ENCODE measurements at places on chromosomes 4 and X.

GRCh38 chrX:50787099-50787498 lies 26.9 kb downstream of the SHROOM4 start:
- no peak for DNase-seq

DNA sequence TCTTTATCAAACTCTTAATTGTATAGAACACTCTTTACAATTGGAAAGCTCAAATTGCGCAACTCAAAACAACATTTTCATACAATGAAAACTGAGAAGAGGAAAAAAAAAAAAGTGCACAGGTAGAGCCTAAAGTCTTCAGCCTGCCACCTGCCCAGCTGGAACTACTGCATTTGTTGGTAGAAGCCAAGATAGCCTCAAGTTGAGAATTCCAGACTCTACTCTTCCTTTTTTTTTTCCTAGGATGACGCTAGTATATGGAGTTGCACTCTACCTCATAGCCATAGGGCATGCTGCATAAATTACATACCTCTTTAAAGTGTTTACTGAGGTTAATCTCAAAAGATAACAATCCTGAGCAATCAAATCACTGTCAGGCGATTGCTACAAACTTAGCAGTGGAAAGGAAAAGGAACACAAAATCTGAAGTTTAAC lies 13.6 kb downstream of the ABCG2 start:
- no peak for DNase-seq

GRCh38 chr4:81505004-81505598 lies 33.4 kb upstream of the RASGEF1B start:
- peak; percentile 64 for DNase-seq

- no peak for DNase-seq
These were observed 247.0 kb downstream of the C4orf33 start for GRCh38 chr4:129342819-129343408.

- no peak for DNase-seq
These were observed 76.2 kb upstream of the PLAC1 start for GRCh38 chrX:134734466-134734952.

DNA sequence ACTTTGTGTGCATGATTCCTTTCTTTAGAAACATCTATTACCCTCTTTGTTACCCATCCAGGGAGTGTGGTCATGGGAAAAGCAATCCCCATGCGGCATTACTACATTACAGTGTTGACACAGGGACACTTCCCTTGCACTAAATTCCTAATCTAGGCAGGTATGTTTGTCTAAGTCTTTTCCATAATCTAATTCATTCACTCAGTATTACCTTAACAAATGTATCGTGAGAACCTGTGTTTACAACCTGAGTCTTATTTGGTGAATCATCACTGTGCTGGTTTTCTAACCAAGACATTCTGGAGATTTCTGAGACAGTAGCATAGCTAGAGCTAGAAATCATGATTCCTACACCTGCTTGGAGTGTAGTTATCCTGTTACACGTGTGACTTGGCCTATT lies 326.8 kb downstream of the BMPR1B start:
- no peak for DNase-seq

- DNase-seq: no peak
These were observed 27.6 kb downstream of the SEPTIN11 start for GRCh38 chr4:76977113-76977512.

- DNase-seq: no peak
These were observed 598 bp downstream of the MAOB start for GRCh38 chrX:43881410-43882293.

DNA sequence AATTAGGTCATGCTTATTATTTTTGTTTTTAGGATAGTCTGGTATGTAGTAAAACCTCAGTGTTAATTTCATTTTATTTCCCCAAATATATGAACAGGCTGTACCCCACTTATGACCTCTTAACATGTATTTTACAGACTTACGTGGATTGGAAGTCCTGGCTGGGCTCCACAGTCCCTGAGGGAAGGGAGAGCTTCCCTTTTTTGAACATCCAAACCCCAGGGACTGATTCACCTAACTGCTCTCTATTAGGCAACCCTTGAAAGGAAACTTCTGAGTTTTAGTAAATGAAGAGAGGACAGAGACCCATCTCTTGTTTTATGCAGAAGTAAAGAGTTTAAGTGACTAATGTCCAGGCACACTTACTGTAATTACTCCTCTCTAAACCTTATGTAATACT lies 233.1 kb upstream of the SPRY1 start:
- no peak for DNase-seq

- no peak for DNase-seq
These were observed 2.6 kb downstream of the CTBP1 start for GRCh38 chr4:1246111-1246881.

- no peak for DNase-seq
These were observed 78.9 kb upstream of the SPIN4 start for GRCh38 chrX:63430026-63430425.

- no peak for DNase-seq
These were observed 8.4 kb downstream of the NDUFA1 start for GRCh38 chrX:119880076-119880475.

DNA sequence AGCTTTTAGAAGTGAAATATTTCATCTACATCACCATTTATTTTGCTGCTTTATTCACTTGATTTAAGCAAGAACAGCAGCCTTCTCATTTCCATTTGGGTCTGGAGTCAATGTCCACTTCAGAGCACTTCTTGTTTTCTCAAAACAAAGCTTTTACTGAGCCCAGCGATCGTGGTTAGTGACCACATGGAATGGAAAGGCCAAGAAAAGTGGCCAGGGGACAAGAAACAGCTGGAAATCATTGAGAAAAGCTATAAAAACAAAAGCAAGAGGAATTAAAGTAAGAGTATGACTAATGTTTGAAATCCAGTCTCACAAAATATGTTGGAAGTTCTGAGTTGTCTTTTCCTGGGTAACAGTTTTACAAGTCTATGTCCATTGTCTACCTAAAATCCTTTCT lies 328.4 kb upstream of the INTU start:
- DNase-seq: no peak

GRCh38 chr4:25903900-25904747 lies 9.9 kb upstream of the SMIM20 start:
- DNase-seq: no peak

DNA sequence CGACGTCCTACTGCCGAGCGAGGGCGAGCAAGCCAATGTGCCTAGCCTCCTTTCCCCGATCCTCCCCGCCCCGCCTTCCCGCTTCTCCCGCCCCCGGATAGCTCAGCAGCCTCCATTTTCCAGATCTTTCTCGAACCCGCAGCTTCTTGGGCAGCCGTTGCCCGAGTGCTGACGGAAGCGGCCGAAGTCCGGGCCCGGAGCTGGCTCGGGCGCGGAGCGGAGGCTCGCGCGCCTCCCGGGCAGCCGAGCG lies 172 bp upstream of the HSPA4L start:
- peak; percentile 13 for DNase-seq

DNA sequence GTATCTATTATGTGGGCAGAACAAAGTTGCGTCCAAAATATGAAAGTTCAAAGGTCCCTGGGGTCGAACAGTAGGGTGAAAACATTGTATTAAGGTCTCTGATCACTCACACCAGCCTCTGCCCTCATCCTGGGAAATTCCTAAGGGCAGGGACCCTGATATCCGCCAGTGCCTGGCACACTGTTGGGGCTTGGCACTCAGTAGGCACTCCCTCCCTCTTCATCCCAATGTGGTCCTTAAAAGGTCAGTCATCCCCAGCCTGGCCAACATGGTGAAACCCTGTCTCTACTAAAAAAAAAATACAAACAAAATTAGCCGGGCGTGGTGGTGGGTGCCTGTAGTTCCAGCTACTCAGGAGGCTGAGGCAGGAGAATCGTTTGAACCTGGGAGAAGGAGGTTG lies 6.3 kb downstream of the NDUFB11 start:
- no peak for DNase-seq

- no peak for DNase-seq
These were observed 151.9 kb upstream of the ANK2 start for GRCh38 chr4:112897543-112897942.

- DNase-seq: no peak
These were observed 7.5 kb upstream of the SPINK2 start for GRCh38 chr4:56828784-56829535.

- no peak for DNase-seq
These were observed 107.4 kb upstream of the FTHL17 start for GRCh38 chrX:31179203-31179602.

DNA sequence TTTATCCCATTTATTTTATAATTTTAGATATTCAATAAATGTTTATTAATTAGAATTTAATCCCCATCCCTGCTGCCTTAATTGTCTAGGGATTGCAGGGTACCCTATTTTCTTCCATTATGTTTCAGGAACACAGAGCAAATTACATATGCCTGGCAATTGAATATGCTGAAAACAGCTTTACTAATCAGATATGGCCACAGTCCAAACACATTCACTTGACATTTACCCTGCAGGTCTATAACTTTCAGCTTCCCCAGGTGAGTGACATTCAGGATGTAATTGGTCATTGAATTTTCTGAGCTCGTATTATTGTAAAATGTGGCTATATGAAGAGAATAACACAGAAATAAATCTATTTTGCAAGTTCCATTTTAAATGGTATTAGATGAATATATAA lies 218.7 kb upstream of the NDST4 start:
- DNase-seq: no peak

DNA sequence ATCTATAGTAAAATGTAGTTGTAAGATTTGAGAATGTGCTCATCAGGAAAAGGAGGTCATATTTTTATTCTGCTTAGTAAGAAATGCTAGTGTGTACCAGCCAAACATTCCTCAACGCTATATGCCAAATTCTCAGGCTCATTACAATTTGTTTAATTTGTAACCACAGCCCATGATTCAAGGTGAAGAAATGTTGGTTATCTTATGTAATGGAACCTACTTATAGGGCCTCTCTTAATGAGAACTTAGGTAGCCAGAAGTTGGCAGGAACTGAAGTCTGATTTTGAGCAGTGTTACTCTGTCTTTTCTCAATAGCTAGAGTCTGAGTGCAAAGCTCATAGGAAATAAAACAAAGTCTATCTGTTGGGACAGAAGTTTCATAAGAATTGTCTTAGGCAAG lies 595.0 kb downstream of the GLUD2 start:
- DNase-seq: no peak

DNA sequence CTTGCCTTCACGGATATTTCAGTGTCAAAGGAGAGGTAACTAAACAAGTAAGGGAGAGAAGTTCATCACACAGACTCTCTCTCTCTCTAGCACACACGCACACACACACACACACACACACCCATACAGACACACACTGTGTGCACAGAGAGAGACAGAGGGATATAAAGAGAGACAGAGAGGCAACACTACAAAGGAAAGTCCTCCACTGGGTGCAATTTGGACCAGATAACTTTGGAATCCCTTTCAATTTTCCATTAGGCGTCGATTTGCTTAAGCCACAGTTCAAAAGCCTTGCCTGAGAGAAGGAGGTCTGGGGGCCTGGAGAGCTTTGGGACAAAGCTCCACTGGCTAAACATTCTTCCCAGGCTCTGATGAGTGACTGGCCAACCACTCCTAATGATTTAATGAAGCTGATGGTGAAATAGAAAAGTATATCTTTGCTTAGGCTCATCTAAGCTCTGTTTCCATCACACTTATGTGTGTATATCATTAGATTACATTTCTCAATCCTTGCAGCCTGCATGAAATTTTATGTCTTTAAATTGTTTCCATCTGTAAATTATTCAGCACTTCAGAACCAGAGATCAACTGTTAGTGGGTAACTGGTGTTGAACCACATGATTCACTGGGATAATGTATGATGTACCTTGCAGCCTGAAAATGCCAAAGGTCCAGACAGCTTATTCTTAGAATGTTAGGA lies 180.8 kb downstream of the MAGEB17 start:
- no peak for DNase-seq

- no peak for DNase-seq
These were observed 126.0 kb upstream of the PAQR3 start for GRCh38 chr4:79065262-79065661.

- no peak for DNase-seq
These were observed 2.1 kb downstream of the COPS4 start for GRCh38 chr4:83036991-83037665.

GRCh38 chr4:64777286-64777685 lies 368.0 kb upstream of the TECRL start:
- no peak for DNase-seq

GRCh38 chrX:72652082-72652481 lies 62.0 kb downstream of the PHKA1 start:
- DNase-seq: no peak

- DNase-seq: no peak
These were observed 134.1 kb downstream of the KLHL34 start for GRCh38 chrX:21524008-21524407.

GRCh38 chr4:54930226-54930625 lies 195.2 kb downstream of the KDR start:
- no peak for DNase-seq

DNA sequence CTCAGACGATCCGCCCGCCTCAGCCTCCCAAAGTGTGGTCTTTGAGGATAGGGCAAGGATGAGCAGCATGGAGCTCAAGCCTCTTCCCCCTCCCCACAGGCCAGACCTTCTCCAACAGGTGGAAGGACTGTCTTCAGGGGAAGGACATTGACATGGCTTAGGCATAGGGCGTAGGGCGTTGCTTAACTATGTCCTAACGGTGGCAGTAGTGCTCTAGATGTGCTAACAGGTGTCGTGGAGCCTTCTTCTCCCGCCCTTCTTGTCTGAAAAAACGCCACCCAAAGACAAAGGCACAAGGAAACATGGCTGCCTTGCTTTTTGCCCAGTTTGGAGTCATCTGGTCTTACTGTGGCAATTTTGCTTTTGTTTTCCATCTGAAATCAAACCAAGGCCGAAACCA lies 219.8 kb downstream of the OR13H1 start:
- DNase-seq: peak; percentile 90

DNA sequence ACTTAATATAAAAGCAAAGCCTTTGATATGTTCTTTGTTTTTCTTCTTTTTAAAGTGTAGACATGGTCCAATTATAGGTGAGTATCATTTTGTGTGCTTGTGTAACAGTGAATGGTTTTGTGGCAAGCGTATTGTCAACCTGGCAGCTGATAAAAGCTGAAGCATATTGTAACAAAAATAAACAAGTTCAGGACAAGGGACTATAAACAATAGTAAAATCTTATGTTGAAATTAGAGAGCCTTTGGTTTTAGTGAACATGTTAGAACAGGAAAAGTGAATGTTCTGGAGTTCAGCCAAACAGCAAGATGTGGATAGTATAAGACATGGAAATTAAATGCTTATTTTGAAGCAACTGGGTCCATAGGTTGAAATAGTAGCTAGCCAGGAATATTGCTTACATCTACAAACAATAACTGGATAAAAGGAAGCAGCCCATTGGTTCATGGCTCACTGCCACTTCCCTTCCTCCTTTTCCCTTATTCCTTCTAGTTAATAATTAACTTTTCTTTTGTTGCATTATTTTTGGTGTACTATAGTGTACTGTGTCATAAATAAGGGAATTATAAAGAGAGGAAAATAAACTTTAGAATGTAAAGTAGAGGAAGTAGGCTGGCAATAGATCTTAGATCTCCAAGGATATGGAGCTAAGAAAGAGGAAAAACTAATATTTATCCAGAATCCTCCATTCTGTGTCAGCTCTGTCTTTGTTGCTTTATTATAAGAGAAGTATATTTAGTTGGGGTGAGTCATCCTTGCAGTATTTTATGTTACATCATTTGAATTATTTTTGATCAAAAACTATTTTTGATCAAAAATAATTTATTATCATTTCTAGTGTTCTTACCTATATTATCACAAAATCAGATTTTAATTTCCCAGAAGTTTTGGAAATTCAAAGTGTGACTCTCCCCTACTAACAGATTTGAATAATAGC lies 65.6 kb downstream of the MRPL1 start:
- DNase-seq: no peak
